ENCODE measurements at places on chromosomes 12 and 14.

- DNase-seq = no peak
Measured at GRCh38 chr14:69046476-69046860, 67.4 kb upstream of the ACTN1 start.

GRCh38 chr12:62288328-62288727 is 28.1 kb downstream of the USP15 start:
- DNase-seq = no peak

DNA sequence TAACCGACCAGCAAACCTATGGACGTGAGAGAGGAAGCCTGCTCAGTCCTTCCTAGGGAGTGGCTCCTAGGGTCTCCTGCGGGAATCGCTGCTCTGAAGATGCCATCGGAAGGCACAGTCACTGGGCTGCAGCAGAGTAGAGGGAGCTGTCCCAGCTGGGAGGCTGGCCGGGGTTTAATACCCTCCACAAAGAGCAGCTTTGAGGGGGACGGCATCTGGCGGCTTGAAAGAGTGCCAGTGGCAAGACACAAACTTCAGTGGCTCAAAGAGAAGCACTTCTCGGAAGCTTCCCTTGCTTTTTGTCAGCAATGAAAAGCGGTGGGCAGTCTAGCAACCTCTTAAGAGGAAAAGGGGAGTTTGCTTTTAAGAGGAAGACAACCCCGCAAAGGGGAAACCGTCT is 114.6 kb downstream of the TMEM132C start:
- DNase-seq = no peak

- no peak for DNase-seq
Measured at GRCh38 chr12:89575374-89575773, 49.5 kb upstream of the POC1B start.

- no peak for DNase-seq
Measured at GRCh38 chr14:102588821-102589220, 3.6 kb upstream of the RCOR1 start.

DNA sequence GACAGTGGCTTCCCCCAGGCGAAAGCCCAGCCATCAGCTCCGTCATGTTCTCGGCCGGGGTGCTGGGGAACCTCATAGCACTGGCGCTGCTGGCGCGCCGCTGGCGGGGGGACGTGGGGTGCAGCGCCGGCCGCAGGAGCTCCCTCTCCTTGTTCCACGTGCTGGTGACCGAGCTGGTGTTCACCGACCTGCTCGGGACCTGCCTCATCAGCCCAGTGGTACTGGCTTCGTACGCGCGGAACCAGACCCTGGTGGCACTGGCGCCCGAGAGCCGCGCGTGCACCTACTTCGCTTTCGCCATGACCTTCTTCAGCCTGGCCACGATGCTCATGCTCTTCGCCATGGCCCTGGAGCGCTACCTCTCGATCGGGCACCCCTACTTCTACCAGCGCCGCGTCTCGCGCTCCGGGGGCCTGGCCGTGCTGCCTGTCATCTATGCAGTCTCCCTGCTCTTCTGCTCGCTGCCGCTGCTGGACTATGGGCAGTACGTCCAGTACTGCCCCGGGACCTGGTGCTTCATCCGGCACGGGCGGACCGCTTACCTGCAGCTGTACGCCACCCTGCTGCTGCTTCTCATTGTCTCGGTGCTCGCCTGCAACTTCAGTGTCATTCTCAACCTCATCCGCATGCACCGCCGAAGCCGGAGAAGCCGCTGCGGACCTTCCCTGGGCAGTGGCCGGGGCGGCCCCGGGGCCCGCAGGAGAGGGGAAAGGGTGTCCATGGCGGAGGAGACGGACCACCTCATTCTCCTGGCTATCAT is 663 bp downstream of the PTGER2 start:
- DNase-seq = no peak
